Effector memory CD4-positive, alpha-beta T cell (primary cell): ENCODE measurements at places on chromosomes 16 and 17.

DNA sequence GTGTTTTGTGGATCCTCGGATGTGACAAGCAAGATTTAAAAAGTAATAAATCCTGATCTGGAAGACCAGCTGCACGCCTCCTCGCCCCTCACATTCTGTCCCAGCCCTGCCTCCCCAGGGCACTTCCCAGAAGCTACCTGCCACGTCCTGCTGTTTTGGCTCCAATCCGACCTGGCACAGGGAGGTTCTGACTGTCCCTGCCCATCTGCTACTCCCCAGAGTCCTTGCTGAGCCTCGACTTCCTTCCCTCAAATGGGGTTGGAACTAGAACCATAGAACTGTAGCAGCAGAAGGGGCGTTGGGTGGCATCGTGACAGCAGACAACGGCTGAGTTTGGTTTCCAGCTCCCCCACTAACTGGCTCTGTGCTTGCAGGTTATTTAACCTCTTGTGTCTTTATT, 71.7 kb downstream of the RPH3AL start:
- no peak for DNase-seq

DNA sequence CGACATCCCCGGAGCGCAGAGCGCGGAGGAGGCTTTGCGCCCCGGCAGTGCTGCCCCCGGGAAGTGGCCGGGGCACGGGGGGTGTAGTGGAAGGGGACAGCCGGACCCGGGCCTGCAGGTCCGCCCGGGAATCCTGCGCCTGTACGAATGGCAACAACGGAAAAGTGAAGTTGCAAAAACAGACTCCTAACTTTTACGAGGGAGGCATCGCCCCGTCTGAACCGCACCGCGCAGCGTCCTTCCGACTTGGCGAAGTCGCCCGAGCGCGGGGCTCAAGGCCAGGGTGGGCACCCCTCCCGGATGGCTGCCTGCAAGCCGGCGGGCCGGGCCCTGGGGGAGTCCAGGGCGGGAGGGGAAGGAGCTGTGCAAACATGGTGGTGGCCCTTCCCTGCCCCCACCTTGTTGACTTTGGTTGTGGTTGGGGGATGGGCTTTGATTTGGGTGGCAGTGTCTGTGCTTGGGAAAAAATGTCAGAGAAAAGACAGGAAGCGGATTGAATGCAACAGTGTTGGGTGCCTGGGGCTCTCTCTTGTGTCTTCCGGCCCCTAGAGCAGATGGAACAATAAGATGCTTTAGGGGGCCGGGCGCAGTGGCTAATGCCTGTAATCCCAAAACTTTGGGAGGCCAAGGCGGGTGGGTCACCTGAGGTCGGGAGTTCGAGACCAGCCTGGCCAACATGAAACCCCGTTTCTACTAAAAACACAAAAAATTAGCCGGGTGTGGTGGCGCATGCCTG, 675 bp downstream of the RNF213 start:
- DNase-seq, result peak; percentile 60

DNA sequence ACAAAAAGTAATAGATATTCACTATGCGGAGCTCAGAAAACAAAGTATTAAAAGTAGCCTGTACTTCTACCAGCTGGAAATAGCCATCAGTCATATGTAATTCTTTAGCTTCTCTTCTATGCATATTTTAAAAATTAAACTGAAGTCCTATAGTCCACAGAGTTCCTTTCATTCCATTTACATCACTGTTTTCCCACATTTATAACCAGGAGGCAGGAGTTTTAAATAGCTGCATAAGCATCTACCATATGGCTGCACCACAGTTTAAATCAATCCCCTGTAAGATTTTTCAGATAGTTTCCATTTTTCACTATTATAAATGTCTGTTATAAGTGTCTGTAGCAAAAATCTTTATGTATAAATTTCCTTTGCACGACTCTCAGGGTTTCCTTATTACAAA, 45.1 kb downstream of the ZFHX3 start:
- no peak for DNase-seq

- DNase-seq, result no peak
Measured at GRCh38 chr16:68400083-68400923, 48.0 kb downstream of the SMPD3 start.

- no peak for DNase-seq
Measured at GRCh38 chr17:15247891-15248529, 17.1 kb downstream of the PMP22 start.

GRCh38 chr17:70872103-70872502, 702.8 kb downstream of the KCNJ2 start:
- no peak for DNase-seq

GRCh38 chr16:53100889-53101288, 46.1 kb downstream of the CHD9 start:
- no peak for DNase-seq

DNA sequence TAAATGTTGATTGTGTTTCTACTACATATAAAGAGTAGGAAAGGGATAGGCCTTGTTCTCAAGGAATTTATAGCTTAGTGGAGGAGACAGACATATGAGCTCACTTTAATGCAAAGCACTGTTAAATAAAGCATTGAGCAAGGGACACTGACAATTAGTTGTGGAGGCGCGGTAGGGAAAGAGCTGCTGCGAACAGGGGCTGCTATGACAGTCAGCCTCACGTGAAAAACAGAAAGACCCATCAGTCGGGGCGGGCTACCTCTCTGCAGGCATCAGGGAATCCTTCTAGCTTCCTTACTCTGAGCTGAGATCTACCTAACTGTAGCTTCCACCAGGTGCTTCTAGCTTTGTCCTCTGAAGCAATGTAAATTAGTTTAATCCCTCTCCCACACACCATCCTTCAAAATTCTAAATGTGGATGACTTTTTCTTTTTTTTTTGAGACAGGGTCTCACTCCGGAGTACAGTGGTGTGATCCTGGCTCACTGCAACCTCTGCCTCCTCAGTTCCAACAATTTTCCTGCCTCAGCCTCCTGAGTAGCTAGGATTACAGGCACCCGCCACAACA, 129.9 kb upstream of the ZFHX3 start:
- no peak for DNase-seq

DNA sequence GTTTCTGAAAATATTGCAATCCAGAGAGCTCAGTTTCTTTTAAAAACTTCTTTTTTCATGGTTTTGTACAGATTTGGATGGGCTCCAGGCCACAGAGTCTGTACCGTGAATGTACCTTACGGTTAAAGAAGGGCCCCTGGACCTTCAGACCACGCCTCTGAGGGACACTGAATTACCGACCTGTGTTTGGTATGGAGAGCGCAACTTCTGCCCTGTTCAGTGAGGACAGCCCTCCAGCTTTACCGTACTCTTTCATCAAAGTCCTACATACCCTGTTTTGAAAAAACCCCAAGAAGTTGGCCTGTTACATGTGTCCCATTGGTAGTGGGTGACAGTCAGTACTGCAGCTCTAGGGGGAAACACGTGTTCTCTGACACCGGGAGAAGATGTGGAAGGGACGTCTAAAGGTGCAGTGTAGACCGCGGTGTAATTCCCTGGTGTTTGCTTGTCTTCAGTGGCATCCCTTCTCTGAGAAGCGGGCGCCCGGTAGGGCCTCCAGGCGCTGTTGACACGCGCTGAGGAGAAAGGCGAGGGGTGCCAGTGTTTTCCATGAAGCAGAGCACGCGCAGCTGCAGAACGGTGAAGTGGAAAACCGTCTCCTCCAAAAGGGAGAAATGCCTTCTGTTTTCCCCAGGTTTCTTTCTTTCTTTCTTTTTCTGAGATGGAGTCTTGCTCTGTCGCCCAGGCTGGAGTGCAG, 6.2 kb downstream of the PGS1 start:
- no peak for DNase-seq

GRCh38 chr17:56786989-56787482, 46.7 kb downstream of the C17orf67 start:
- no peak for DNase-seq

DNA sequence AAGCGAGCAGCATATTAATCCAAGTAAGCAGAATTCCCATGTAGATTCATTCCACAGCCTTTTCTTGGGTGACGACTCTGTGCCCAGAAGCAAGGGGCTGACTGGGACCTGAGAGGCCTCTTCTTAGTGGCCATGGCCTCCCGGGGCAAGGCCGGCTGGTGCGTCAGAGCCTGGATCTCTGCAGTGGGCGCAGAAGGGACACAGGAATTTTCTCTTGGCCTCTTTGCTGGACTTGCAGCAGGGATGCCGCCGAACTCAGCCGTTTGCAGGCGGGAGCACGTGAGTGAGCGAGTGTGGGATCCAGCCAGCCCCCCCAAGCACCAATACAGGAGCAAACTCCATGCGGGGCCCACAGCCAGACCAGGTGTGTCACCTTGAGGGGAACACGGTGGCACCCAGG, 151.8 kb downstream of the RPTOR start:
- no peak for DNase-seq

DNA sequence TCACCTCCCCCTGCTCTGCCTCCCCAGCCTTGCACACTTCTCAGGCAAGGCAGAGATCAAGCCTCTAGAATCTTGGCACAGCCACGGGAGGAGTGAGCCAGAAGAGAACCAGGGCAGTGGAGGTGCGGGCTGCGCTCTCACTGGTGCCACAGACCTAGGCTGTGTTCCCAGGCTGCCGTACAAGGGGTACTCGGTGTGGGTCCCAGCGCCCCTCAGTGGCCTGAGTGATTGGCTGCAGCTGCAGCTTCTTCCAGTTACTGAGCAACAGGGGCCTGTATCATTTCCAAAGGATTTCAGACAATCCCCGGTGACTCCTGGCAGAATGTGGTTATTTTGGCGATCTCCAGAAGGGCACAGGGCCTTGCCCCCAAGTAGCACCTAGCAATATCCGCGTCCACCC, 1852.1 kb downstream of the TP53TG3F start:
- DNase-seq, result no peak

- no peak for DNase-seq
Measured at GRCh38 chr17:80428796-80429195, 13.8 kb downstream of the ENDOV start.

DNA sequence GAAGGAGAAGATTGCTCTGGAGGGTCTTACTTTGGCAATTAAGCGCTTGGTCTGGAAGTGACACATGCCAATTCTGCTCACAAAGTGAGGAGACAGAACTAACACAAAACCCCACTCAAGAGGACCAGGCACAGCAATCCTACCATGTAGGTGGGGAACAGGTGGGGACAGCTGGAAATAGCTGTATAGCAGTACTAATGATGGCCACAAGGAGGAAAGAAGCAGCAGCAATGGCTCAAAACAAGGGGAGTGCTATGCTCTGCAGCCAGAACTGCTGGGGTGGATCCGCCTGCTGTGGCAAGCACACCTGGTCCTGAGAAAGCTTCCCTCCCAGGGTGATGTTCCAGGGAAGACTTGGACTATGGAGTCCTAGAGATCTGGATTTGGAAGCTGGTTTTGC, 17.0 kb upstream of the TMEM132E start:
- no peak for DNase-seq

DNA sequence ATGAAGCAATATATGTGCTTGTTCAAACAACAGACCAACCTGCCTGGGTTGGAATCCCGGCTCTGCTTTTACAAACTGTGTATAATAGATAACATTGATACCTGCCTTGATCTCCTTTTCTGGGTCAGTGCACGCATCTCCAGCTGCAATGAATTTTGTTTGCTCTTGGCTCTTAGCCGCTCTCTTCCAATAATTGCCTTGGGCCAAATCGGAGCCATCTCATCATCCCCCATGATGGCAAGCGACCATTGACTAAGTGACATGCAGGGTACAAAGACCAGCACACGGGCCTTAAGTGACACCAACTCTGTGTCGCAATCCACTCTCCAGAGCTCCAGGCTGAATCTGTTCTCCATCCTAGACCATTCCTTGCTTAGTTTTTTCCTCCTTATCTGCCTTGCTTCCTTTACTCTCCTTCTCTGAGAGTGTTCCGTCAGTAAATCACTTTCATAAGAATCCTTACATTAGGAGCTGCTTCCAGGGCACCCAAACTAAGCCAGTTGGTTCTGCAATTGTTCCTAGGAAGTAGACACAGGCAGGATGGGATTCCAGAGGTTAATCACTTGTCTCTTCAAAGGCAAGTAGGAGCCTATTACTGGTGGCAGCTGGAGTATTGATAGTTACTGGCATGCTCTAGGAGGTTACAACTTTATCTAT, 134.2 kb downstream of the ABCA8 start:
- DNase-seq, result no peak

GRCh38 chr17:57516290-57517230, 228.5 kb downstream of the CCDC182 start:
- DNase-seq, result no peak

DNA sequence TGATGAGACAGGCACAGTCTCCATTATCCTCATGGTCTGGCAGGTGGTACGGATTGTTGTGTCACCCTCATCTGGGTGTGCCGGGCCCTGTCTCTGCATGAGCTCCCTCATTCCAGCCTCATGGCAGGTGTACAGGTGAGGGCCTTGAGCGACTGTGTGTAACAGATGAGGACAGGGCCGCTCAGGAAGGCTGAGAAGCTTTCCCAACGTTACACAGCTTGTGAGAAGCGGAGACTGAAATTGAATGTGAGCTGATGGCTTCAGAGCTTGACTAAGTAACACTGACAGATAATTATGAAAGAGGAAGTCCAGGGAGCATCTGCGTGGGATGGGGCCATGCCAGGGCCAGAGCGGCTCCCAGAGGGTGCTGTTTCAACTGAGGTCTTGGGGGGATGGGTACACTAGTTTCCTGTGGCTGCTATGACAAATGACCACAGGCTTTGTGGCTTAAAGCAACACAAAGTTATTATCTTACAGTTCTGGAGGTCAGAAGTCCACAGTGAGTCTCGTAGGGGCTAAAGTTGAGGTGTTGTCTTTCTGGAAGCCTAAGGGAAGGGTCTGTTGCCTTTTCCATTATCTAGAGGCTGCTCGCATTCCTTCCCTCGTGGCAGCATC, 36.7 kb downstream of the CMIP start:
- no peak for DNase-seq

GRCh38 chr16:88810166-88810911, 1.4 kb downstream of the APRT start:
- DNase-seq, result no peak

- no peak for DNase-seq
Measured at GRCh38 chr17:40369923-40370322, 5.4 kb upstream of the GJD3 start.

- DNase-seq, result no peak
Measured at GRCh38 chr17:39118674-39119419, 32.6 kb downstream of the PLXDC1 start.

- DNase-seq, result no peak
Measured at GRCh38 chr17:42399121-42399520, 10.9 kb upstream of the STAT3 start.

GRCh38 chr16:13099822-13100221, 198.4 kb downstream of the SHISA9 start:
- no peak for DNase-seq

DNA sequence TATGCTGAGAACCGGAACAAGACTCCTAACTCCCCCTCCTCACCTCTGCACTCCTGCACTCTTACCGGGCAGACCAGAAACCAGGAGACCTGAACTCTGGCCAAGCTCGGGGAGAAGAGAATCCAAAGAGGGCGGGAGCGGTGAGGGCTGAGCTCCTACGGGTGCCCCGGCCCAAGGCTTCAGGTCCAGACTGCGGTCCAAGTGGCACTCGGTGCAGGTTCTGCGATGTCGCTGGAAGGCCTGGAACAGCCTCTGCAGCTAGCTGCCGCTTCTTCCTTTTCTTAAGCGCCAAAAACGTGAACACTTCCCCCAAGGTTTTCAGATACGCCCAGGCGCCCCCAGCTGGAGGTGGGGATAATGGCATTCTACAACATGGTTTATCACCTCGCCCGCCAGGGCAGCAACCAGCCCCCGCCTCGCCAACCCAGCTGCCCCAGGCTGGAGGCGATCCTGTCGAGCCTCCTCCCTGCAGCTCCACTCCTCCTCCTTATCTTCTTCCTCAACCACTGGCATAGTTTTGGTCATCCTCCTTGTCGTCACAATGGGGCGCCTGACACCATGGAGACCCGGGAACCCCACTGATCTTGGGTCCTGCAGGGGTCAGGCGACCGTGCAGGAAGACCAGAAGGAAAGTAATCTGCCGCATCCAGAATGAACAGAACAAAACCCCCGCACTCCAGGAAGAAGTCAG, 1735.9 kb downstream of the TP53TG3F start:
- no peak for DNase-seq
